Putamen (tissue), 1 donor: ENCODE measurements at places on chromosomes 5 and 9.

- DNase-seq: no peak
Measured at GRCh38 chr9:131752231-131752884, 12.5 kb upstream of the RAPGEF1 start.

DNA sequence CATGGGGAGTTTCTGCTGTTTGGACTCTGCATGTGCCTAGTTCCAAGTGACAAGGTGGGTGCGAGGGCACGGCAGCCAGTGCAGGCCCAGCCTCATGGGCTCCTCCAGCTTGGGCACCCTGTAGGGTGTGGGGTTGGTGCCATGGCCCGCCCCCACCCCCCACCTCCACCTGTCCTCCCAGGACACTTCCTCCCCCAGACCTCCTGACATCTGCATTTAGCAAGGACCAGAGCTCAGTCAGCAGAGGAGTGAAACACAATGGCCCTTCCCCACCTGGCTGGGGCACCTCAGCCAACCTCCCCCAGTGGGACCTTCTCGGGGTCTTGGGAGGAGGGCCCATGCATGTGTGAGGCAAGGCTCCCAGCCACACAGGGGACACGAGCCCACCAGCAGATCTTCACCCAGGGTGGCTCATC, 1.9 kb upstream of the NKD2 start:
- DNase-seq: no peak

GRCh38 chr5:93120051-93120450, 461.0 kb downstream of the NR2F1-AS1 start:
- no peak for DNase-seq

GRCh38 chr5:140611020-140611521, 21.9 kb downstream of the CD14 start:
- no peak for DNase-seq

- DNase-seq: no peak
Measured at GRCh38 chr5:79022771-79023170, 37.7 kb upstream of the ARSB start.

GRCh38 chr5:131509801-131510200, 125.2 kb downstream of the RAPGEF6 start:
- DNase-seq: no peak

DNA sequence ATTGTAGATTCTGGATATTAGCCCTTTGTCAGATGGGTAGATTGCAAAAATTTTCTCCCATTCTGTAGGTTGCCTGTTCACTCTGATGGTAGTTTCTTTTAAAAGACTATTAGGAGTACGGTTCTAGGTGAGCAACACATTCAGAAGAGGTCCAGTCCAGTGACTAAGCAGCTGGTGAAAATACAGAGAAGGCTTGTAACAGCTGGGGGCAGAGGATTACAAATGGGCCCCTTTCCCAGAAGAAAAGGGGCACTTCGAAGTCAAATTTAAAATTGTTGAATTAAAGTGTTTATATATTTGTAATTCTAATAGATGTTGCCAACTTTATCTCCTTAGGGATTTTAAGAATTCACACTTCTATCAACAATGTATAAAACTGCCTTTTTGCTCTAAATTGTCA, 720.5 kb downstream of the TLE4 start:
- no peak for DNase-seq

GRCh38 chr5:122180863-122181548, 51.7 kb downstream of the ZNF474 start:
- no peak for DNase-seq

DNA sequence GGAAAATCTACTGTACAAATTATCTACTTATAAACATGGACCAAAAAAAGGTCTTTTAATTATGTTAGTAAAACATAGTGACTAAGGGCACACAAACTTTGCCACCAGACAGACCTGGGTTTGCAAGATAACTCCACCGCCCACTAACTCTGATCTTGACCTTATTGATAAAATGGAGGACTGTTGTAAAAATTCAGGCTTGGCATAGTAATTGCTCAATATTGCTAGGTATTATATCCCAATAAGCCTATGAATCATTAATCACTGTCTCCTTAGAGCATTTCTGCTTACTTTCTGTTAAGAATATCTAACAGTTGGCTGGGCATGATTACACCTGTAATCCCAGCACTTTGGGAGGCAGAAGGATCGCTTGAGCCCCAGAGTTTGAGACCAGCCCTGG, 3.8 kb downstream of the C9orf40 start:
- DNase-seq: no peak

GRCh38 chr9:3008091-3008490, 164.2 kb upstream of the PUM3 start:
- no peak for DNase-seq

DNA sequence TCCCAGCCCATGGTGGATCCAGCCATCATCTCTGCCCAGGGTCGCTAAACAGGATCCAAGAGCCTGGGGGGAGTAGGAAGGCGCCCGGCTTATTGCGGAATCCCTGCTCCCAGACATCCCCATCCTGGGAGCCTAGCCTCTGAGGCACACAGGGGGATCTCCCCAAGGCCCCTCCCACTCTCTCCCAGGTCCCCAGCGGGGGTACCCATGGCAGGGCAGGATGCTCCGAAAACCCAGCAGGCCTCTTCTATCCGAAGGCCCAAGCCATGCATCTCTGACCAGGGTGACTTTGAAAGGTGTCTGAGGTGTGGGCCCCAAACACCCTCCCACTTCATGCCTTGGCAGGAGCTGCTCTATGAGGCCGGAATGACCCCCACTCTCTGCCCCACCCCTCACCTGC, 81.7 kb upstream of the RUFY1 start:
- DNase-seq: no peak

DNA sequence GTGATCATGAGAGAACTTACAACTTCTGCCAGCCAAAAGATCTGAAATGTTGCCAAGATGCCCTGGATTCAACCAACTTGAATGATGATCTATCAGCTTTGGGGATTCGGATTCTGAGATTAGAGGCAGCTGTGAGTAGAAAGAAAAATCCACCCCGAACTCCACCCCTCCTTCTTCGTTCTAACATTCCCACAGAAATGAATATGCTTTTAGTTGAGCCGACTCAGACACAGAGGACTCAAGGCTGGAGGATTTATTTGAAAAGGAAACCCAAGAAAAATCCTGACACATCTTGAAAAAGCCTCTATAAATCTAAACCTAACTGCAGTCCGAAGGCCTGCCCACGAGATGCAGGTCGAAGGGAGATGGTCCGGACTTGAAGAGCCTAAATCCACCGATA, 275.0 kb downstream of the GAS1 start:
- DNase-seq: no peak

- DNase-seq: no peak
Measured at GRCh38 chr5:80615266-80615914, 39.1 kb upstream of the MSH3 start.

DNA sequence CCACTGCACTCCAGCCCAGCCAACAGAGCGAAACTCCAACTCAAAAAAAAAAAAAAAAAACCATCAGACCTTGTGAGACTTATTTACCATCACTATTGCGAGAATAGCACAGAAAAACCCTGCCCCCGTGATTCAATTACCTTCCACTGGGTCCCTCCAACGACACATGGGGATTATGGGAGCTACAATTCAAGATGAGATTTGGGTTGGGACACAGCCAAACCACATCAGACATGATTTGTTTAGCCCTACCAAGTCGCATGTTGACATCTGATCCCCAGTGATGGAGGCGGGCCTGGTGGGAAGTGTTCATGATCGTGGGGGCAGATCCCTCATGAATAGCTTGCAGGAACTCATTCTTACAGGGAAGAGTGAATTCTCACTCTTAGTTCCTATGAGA, 26.6 kb downstream of the MYO10 start:
- no peak for DNase-seq

DNA sequence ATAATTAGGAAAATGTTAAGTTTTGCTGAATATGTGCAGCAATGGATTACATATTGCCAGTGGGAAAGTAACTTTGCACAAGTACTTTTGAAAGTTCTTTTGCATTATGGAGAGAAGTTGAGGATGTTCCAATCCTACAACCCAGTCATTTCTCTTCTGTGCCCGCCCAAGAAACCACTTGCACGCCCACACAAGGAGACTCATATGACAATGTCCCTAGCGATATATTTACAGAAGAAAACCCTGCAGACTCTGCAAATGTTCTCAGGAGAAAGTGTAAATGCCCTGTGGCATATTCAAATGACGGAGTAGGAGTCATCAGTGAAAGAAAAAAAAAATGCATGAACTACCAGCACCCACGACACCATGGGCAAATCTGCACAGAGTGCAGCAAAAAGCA, 356.5 kb downstream of the CTNND2 start:
- DNase-seq: no peak

DNA sequence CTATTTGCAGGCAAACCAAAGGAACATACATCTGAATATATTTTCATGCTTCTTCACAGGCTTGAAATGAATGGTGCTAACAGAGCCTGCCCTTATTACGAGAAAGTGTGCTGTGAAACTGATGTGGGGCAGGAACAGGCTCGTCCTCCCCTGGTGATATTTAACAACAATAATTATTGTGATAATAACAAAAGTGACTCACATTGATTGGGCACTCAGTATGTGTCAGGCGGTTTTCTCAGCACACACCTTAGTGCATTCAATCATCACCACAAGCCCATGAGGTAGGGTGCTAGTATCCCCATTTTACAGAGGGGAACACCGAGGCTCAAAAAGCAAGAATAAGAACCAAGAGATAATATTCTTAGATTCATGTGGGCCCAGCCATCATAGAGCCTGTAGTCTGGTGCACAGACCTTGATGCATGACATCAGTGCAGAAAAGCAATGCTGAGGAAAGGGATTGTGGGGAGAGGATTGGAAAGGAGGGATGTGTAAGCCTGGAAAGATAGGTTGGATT, 18.1 kb upstream of the BOD1 start:
- DNase-seq: no peak
